ENCODE measurements at places on chromosomes 6 and 20.

DNA sequence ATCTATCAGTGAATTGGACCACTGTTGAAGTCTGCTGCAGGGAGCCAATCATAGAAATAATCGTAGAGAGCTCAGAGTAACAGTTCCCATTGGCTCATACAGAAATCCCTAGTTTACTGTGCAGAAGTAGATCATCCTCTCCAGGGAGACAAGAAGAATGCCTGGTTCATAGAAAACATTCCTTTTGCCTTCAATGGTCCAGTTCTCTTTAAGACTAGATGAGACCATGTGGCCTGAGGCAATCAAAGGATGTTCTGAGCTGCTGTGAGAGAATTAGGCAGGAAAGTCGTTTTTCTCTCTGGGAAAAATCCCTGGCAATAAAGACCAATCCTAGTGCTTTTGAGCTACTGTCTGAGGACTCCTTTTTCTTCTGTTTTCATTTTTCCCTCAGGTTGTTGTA, 208.4 kb downstream of the CENPW start:
- DNase-seq: no peak

GRCh38 chr20:3894796-3895195, 5.6 kb downstream of the PANK2 start:
- no peak for DNase-seq

- no peak for DNase-seq
Observed at GRCh38 chr6:25612666-25613065, 39.3 kb upstream of the SCGN start.

GRCh38 chr6:158825951-158826306, 6.8 kb upstream of the EZR start:
- no peak for DNase-seq

DNA sequence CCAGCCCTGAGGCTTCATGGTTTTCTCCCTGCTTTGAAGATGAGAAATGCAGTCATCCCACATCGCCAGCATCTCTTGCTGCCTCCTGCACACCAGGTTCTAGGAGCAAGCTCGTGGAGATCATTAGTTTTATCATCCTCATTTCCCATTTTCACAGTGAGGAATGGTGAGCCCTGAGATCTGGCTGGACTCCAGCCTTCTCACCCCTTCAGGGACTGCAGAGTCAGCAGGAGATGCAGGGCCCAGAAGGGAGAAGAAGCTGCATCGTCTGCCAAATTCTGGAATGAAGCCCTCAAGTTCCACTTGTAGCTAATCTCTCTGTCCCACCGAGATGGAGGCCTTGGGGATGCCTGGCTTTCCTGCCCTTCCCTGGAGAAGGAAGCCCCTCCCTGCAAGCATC, 216.8 kb downstream of the TAF4 start:
- DNase-seq: no peak

- no peak for DNase-seq
Observed at GRCh38 chr6:150738092-150738629, 127.3 kb upstream of the MTHFD1L start.

DNA sequence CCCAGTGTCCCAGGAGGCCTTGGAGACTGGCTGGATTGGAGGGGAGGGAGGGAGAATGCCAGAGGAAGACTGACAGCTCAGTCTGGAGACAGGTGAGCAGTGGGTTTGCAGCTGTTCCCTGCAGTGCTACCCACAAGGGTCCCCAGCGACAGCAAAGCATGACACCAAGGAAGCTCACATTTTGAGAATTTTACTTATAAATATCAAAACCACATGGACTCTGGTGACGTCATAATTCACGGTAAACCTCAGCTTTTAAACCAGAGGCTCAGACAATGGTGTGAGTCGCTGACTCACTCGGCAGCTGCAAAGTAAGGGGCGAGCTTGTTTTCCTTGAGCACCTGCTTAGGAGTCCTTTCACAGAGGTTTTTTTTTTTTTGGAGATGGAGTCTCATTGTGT, 65.2 kb downstream of the THBS2 start:
- DNase-seq: no peak

DNA sequence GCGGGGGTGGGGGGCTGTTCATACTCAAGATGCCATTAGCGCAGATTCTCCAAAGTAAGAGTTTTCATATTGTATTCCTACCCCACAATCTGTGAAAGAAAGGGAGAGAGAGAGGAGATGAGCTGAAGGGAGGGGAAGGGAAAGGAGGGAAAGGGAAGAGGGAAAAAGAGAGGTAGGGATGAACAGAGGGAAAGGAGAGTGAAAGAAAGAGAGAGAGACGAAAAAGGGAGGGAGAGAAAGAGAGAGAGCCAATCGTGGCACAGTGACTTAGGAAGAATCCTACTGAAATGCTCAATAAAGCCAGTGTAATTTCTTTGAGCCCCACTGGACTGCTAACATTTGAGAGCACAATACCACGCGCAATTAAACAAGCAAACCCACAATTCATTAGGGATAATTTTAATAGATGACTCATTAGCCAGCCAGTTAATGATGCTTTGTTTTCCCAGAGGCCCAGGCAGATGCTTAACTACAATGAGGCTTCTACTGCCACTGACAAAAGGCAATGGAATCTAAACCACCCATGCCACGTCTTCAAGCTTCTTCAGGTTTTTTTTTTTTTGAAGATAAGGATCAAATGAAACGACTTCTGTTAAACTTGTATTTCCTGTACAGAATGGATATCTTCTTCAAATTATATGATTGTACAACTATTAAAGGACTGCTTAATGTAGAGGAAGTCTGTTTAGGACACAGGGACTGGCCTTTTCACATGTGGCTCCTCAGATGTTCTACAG, 306.8 kb downstream of the FOXC1 start:
- no peak for DNase-seq

- DNase-seq: no peak
Observed at GRCh38 chr20:51738877-51739447, 29.2 kb downstream of the ATP9A start.

- DNase-seq: no peak
Observed at GRCh38 chr20:24971376-24972101, 21.0 kb downstream of the APMAP start.

DNA sequence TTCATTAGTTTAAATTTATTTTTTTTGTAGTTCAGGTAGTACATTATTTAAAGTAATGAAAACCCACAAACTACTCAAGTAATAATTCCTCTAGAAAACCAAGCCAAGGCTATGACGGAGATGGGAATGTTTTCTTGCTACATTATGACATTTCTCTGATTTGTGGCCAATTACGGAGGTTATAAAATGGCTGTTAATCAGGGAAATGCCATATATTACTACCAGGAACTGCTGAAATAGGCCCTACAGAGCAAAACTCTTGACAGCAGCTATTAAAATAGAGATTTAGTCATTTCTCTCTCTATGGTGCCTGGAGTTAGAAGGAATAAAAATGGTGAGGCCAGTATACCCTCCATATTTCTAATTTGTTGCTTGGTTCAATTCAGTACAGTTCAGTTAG, 280.0 kb downstream of the ARHGAP18 start:
- no peak for DNase-seq

DNA sequence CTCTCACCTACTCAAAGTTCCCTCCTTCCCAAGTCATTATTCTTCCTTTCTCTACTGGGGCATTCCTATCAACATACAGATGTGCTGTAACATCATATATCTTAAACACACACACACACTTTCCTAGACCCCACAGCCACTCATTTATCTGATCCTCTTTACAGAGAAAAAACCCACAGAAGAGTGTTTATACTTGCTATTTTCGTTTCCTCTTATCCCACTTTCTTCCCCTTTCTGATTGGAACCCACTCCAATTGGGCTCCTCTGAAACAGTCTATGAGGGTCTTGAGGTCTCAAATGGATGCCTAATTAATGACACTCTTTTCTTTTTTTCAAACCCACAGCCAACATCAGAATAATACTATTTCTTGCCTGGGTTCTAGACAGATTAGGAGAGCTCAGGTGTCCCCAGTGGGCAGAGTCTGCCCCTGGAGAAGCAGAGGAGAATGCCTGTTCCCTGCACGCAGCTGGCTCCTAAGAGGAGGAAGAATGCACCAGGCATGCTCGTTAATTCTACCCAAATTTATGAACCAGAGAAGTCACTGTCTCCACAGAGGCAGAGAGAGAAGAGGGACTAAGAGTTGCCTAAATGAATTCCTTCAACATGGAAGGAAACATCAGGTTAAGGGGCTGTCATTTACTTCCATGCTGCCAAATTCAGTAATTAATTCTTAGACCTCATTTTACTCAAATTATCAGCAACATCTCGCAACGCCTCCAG, 65.9 kb downstream of the CRYBG1 start:
- no peak for DNase-seq

- DNase-seq: no peak
Observed at GRCh38 chr20:19835533-19836222, 77.6 kb downstream of the RIN2 start.

DNA sequence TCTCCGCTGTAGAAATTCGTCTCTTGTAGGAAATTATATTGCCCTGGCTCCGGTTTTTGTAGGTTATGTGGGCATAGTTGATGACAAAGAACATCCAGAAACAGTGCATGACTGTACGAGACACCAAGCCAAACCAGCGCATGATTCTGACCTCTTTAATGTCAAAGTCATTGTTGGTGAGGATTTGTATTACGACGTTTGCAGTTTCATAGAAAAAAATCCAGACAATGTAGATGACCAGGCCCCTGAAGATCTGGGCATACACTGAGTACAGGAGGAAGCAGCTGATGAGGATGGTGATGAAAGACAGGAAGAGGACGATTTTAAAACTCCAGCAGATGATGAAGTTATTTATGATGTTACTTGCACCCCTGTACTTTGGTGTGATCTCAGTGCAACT, 39.1 kb upstream of the TBC1D22B start:
- DNase-seq: no peak

- no peak for DNase-seq
Observed at GRCh38 chr6:38262026-38262425, 377.7 kb downstream of the BTBD9 start.

GRCh38 chr6:43658161-43658560, 13.3 kb downstream of the RSPH9 start:
- no peak for DNase-seq

Data from WERI-Rb-1 (cell line).